HFFc6 (cell line): ENCODE measurements at places on chromosomes 6 and 20. TPM values are rescaled to one million over a fixed set of nuclear protein-coding genes. Genes with fewer than 3 reads are reported as not detected.

GRCh38 chr6:119163006-119163405 lies 84.5 kb upstream of the FAM184A start:
- no peak for DNase-seq
- H3K27ac ChIP-seq = no peak overlapping the region
- peaks cover 6% of the 10 kb centered on the region for H3K27me3 ChIP-seq
- H3K4me3 ChIP-seq = no peak overlapping the region
- H3K4me1 ChIP-seq = no peaks in the 10 kb centered on the region
- H3K36me3 ChIP-seq = no peaks in the 10 kb centered on the region

DNA sequence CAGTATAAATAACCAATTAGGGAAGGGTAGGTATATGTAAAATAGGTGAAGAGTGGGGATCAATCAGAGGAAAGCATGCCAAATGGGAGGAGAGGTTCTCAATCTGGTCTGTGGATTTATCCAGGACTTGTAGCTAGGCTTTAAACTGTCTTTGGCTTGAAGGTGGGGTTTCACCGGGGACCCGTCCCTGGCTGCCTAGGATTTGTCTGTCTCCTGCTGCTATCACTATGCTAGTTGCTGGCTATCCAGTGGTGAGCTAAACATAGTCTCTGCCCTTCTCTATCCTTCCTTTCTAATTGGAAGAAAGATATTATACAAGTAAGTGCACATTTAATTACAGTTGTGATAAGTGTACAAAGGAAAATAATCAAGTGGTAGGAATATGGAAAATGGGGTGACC lies 58.8 kb downstream of the DOP1A start:
- no peak overlapping the region for H3K4me3 ChIP-seq
- H3K27me3 ChIP-seq = peaks cover 2% of the 10 kb centered on the region; the same call in 1 of the 2 replicates
- DNase-seq = no peak
- H3K36me3 ChIP-seq = peaks cover 43% of the 10 kb centered on the region
- H3K4me1 ChIP-seq = peaks cover 39% of the 10 kb centered on the region

DNA sequence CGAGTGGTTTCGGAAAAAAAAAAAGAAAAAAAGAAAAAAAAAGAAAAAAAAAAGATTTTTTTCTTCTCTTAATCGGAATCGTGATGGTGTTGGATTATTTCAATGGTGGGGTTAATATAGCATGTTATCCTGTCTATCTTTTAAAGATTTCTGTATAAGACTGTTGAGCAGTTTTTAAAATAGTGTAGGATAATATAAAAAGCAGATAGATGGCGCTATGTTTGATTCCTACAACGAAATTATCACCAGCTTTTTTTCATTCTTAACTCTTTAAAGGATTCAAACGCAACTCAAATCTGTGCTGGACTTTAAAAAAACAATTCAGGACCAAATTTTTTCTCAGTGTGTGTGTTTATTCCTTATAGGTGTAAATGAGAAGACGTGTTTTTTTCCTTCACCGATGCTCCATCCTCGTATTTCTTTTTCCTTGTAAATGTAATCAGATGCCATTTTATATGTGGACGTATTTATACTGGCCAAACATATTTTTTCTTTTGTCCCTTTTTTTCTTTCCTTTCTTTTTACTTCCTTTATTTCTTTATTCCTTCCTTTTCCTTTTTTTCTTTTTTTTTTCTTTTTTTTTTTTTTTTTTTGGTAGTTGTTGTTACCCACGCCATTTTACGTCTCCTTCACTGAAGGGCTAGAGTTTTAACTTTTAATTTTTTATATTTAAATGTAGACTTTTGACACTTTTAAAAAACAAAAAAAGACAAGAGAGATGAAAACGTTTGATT lies 3.6 kb downstream of the SOX4 start:
- H3K36me3 ChIP-seq = no peaks in the 10 kb centered on the region
- H3K4me1 ChIP-seq = peaks cover 33% of the 10 kb centered on the region
- DNase-seq = peak; percentile 50
- H3K4me3 ChIP-seq = peak overlapping the region; percentile 98

DNA sequence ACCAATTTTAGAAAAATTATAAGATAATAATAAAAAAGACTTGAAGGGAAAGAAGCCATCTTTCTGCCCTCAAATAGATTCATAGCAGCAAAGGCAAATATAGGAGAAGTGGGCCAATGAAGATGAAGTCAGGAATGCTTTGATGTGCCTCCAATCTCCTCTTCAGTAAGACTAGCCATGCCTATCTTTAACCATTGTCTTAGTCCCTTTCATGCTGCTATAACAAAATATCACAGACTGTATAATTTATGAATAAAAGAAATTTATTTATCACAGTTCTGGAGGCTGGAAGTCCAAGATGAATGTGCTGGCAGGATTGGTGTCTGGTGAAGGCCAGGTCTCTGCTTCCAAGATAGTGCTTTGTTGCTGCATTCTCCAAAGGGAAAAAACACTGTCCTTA lies 18.8 kb upstream of the SLC17A3 start:
- DNase-seq = no peak
- no peaks in the 10 kb centered on the region for H3K36me3 ChIP-seq
- H3K4me3 ChIP-seq = no peak overlapping the region
- H3K27me3 ChIP-seq = no peaks in the 10 kb centered on the region
- peaks cover 8% of the 10 kb centered on the region; the same call in 1 of the 2 replicates for H3K4me1 ChIP-seq

- H3K27ac ChIP-seq = no peak overlapping the region
- H3K36me3 ChIP-seq = no peaks in the 10 kb centered on the region
- H3K27me3 ChIP-seq = no peaks in the 10 kb centered on the region
- peaks cover 21% of the 10 kb centered on the region for H3K4me1 ChIP-seq
- no peak for DNase-seq
Observed at GRCh38 chr6:101931766-101932165, 538.3 kb downstream of the GRIK2 start.

GRCh38 chr20:11810311-11811083 lies 107.2 kb upstream of the BTBD3 start:
- H3K4me1 ChIP-seq = peaks cover 91% of the 10 kb centered on the region
- no peaks in the 10 kb centered on the region for H3K36me3 ChIP-seq
- peak overlapping the region; percentile 53 for H3K4me3 ChIP-seq

Gene ZNF165
- 0.18 and 0.34 TPM in 2 replicates for total RNA-seq

Gene DNAH8
- not detected in 3 replicates for total RNA-seq

Gene GLP1R
- total RNA-seq = not detected in 3 replicates

DNA sequence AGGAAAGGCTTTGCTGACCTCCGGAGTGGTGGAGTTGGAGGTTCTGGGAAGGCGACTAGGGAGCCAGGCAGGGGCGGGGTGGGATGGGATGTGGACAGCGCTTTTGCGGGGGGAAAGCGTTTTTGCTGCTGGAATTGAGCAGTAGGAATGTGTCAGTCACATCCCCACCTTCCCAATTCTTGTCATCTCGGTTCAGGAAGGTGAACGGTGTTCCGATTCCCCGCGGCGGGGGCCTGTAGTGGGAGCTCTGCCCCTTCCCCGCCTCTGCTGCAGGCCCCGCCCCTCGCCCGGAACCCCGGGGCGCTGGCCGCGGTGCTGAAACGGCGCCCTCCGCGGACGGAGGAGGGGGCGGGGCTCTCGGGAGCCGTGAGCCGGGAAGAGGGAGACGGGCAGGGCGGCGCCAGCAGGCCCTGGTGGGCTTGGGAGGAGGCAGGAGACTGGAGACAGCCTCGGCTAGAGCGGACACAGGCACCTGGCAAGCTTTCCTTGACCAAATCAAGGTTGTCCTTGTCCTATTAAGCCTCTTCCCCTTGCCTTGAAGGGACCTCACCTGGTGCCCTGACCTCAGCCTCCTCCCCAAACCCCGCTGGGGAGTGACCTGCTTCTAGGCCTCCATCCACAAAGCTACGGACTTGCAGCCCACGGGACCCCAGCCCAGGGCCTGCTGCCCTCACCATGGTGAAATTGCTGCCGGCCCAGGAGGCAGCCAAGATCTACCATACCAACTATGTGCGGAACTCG lies at the start of gene LHFPL5:
LHFPL5 (plus strand) TSS at position 357 of the 741 bp plus-strand sequence; CDS start at position 676, 319 bp downstream.
- H3K27me3 ChIP-seq = peaks cover 13% of the 10 kb centered on the region
- no peak within 1 kb of the TSS for H3K4me3 ChIP-seq
- H3K36me3 ChIP-seq = no peaks in the 10 kb centered on the region
- no peak for DNase-seq

DNA sequence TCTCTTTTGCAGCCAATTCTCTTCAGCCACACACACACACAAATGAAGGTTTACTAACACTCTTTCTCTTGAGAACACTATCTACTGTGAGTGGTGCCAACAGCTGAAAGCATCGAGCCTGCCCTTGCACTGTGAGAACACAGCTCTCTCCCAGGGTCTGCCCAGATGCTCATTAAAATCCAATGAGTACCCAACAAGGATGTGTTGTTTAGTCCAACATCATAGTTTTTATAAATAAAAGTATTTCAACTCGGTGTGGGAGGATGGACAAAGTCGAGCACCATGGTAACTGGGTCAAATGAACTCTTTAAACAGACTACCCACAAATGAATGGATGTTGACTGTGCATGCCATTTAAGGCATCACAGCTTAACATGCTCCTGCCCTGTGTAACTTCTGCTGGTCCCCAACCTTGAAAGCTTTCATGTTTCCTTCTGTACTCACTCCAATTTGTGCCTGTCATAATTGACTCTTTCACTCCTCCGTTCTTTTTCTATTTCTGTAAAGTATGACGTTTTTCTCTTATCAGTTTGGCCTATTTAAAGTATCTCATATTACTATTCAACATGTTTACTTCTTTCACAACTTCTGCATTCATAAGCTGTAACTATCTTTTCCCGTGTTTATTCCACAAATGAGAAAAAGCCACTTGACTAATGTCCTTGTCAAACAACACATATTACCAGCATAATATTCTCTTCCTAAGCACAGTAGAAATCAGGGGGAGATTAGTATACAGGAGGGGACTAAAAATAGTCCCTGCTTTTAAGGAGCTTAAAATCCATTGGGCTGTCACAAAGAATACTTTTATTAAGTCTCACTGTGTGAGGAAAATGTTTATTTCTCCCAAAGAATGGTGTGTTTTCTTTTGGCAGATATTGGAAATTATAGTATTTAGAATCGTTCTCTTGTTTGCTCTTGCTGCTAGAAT lies 215.4 kb downstream of the RFPL4B start:
- H3K27me3 ChIP-seq = peaks cover 1% of the 10 kb centered on the region
- peak; percentile 16 for DNase-seq
- H3K36me3 ChIP-seq = no peaks in the 10 kb centered on the region
- no peak overlapping the region; the same call in 1 of the 2 replicates for H3K27ac ChIP-seq
- H3K4me1 ChIP-seq = peaks cover 19% of the 10 kb centered on the region

DNA sequence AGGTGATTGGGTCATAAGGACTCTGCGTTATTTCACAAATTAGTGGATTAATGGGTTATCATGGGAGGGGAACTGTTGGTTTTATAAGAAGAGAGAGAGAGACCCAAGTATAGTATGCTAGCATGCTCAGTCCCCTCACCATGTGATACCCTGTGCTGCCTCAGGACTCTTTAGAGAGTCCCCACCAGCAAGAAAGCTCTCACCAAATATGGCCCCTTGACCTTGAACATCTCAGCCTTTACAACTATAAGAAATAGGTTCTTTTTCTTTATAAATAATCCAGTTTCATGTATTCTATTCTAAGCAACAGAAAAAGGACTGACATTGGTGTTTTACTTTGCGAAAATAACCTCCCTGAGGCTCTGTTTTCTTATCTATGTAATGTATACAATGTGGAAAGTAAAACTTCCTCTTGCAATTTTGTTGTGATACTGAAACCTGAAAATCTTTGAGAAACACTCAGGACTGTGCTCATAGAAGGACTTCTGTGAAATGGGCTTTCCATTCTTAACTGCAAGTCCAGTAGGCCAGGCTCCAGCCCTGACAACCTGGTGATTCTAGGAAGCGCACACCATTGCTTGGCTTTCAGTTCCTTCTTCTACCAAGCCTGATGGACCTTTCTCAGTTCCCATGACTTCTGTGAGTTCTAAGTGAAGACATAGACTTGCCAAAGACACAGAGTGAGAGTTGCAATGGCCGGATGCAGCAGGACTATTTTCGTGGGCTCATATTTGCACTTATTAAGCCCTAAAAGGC lies 21.9 kb downstream of the SIRPD start:
- H3K4me1 ChIP-seq = no peaks in the 10 kb centered on the region
- H3K27me3 ChIP-seq = peaks cover 18% of the 10 kb centered on the region
- DNase-seq = no peak
- no peak overlapping the region for H3K27ac ChIP-seq
- no peaks in the 10 kb centered on the region for H3K36me3 ChIP-seq
- no peak overlapping the region for H3K4me3 ChIP-seq

DNA sequence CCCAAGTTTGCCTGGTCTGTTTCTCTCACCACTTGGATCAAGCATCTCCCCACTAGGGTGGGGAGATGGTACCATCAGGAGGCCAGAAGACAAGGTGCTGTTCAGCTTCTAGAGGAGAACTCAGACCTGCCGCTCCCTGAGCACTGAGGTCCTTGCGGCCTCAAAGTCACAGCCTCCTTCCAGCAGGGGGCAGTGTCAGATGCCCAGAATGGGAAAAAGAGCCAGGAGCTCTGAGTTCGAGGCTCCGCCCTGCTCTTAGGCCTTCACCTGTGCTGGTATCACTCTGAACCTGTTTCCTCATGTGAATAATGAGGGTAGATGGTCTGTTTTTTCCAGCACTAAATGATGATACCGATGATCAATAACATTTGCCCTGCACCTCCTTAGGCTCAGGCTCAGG lies 68.7 kb downstream of the TOX2 start:
- H3K4me1 ChIP-seq = peaks cover 39% of the 10 kb centered on the region
- H3K27ac ChIP-seq = no peak overlapping the region
- H3K27me3 ChIP-seq = no peaks in the 10 kb centered on the region
- no peak overlapping the region for H3K4me3 ChIP-seq
- H3K36me3 ChIP-seq = peaks cover 16% of the 10 kb centered on the region

DNA sequence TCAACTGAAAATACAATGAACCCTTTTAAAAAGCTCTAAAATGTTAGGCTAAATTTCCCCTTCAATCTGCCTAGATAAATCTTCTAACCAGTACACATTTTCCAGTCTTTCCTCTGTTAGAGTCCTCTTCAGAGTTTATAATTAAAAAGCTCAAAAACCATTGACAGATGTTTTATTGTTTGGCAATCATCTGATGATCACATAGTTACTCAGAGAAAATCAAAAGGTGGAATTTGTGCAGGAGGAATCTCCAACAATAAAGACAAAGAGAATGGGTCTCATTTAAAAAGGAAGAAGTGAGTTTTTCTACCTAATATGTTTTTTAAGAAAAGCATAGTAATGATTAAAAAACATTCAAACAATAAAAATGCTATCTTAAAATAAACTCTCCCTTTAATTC lies 3.1 kb downstream of the TRAPPC3L start:
- H3K27me3 ChIP-seq = 0 out of 2 replicates have a peak, but pooled peaks cover 3% of the 10 kb centered on the region
- no peak overlapping the region for H3K27ac ChIP-seq
- H3K4me1 ChIP-seq = peaks cover 55% of the 10 kb centered on the region
- H3K36me3 ChIP-seq = no peaks in the 10 kb centered on the region
